GM12878 (cell line): ENCODE measurements at places on chromosomes 12 and 14. TPM values are rescaled to one million over a fixed set of nuclear protein-coding genes. Genes with fewer than 3 reads are reported as not detected.

GRCh38 chr12:26724309-26724702 lies 108.7 kb downstream of the ITPR2 start:
- no peak overlapping the region for H3K27ac ChIP-seq
- peaks cover 35% of the 10 kb centered on the region for H3K4me1 ChIP-seq
- no peak overlapping the region for H3K4me3 ChIP-seq
- DNase-seq: no peak
- H3K27me3 ChIP-seq: no peaks in the 10 kb centered on the region

The OVCH1 gene
- total RNA-seq: not detected in 2 replicates

DNA sequence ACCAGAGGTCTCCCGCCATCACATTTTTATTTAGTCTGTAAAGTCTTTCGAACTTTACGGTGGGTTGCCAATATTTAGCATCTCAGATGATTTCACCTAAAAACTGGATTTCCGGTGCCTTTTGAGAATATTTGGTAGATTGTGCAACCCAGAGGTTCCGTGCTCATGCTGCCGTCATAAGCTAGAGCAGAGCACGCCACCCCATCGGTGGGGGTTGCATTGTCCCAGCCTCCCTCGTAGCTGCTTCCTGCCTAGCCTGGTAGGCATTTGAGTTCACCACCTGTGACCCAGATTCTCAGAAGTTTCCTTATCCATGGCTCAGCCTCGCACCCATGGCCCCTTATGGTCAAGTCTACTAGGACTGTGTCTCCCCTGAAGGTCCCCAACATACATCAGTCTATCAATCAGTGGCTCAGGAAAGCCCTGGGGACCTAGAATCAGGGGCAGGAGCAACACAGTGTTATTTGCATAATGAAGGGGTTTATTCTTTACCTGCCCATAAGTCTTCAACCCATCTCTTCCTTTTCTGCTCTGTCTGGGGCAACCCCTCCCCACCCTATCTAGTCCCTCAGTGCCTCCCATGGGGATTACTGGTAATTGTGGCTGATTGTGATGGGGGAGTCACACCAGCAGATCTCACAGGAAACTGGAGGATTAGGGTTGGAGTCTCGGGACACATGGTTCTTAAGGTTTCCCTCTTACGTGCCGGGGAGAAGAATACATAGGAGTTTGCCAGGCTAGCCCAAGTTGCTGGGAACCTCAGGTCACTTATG lies 152.3 kb downstream of the PHETA1 start:
- peaks cover 2% of the 10 kb centered on the region for H3K27me3 ChIP-seq
- no peak overlapping the region for H3K4me3 ChIP-seq
- no peaks in the 10 kb centered on the region for H3K36me3 ChIP-seq
- no peaks in the 10 kb centered on the region for H3K4me1 ChIP-seq

DNA sequence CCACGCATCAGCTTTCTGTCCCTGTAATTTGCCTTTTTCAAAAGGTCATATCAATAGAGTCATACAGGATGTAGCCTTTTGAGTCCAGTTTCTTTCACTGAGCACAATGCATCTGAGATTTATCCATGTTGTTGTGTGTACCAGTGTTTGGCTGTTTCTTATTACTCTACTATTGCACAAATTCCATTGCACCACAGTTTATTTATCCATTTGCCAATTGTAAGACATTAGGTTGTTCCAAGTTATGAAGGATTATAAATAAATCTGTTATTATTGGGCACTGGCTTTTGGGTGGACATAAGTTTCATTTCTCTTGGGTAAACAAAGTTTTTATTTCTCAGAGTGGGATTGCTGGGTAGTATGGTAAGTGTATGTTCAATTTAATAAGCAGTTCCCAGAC lies 68.3 kb upstream of the TBPL2 start:
- no peaks in the 10 kb centered on the region for H3K27me3 ChIP-seq
- H3K27ac ChIP-seq: no peak overlapping the region
- no peaks in the 10 kb centered on the region for H3K4me1 ChIP-seq
- no peak for DNase-seq

The GALNT16 gene
- 0.03 TPM in 1 of 2 replicates, not detected in the other for total RNA-seq

- no peak overlapping the region for H3K27ac ChIP-seq
- no peaks in the 10 kb centered on the region for H3K4me1 ChIP-seq
- no peak overlapping the region for H3K4me3 ChIP-seq
- no peaks in the 10 kb centered on the region for H3K27me3 ChIP-seq
- no peaks in the 10 kb centered on the region for H3K36me3 ChIP-seq
These were observed 3.6 kb upstream of the HSPB8 start for GRCh38 chr12:119175081-119175480.

DNA sequence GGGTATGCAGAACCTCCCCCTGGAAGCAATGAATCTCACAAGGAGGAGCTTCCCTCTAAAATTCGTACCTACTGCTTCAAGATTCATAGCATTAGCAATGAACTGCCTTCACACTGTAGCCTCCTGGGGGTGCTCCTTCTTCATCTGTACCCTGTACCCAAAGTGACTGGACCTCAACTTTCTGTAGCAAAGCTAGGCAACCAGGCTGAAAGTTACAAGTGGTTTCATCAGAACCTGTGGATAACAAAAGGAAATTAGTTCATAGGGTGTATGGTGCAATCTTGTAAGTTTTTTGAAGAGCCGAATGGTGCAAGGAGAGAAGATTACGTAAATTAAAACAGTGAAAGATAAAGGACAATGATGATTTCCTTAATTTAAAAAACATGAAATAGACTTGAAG lies 1541.7 kb upstream of the FLRT2 start:
- no peak overlapping the region for H3K4me3 ChIP-seq
- no peaks in the 10 kb centered on the region for H3K36me3 ChIP-seq
- H3K27me3 ChIP-seq: no peaks in the 10 kb centered on the region
- no peak overlapping the region for H3K27ac ChIP-seq
- no peaks in the 10 kb centered on the region for H3K4me1 ChIP-seq

- H3K4me1 ChIP-seq: no peaks in the 10 kb centered on the region
- no peaks in the 10 kb centered on the region for H3K27me3 ChIP-seq
- no peak for DNase-seq
- H3K27ac ChIP-seq: no peak overlapping the region
These were observed 12.3 kb downstream of the MAP3K12 start for GRCh38 chr12:53486736-53487487.

DNA sequence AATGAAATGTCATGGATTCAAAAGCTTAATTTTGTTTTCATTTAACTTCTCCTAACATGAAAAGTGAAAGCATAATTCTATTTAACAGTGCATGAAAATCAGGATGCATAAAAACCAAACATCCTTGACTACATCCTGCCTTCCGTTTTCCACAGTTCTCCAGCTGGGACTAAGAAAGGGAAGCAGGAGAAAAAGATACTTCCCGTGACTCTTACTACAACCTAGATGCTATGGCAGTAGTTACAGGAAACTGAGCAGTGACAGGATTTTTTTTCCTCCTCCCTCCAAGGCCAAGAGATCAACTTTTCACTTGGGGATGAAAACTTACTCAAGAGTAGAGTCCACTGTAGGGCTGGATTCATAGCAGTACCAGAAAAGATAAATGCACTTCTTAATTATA lies 2.6 kb downstream of the EXOC5 start:
- H3K4me1 ChIP-seq: 0 out of 2 replicates have a peak, but pooled peaks cover 4% of the 10 kb centered on the region
- peak overlapping the region; percentile 48; the same call in 1 of the 2 replicates for H3K27ac ChIP-seq
- DNase-seq: no peak
- H3K4me3 ChIP-seq: 0 out of 2 replicates have a peak overlapping the region, but pooled peaks have one; percentile 48

- no peaks in the 10 kb centered on the region for H3K27me3 ChIP-seq
- H3K4me3 ChIP-seq: no peak overlapping the region
- no peak overlapping the region for H3K27ac ChIP-seq
- DNase-seq: no peak
- H3K36me3 ChIP-seq: no peaks in the 10 kb centered on the region
- H3K4me1 ChIP-seq: no peaks in the 10 kb centered on the region
These were observed 45.5 kb downstream of the SCN8A start for GRCh38 chr12:51636581-51636980.

- DNase-seq: no peak
- H3K4me3 ChIP-seq: no peak overlapping the region
- no peaks in the 10 kb centered on the region for H3K36me3 ChIP-seq
These were observed 110.1 kb upstream of the DIO3 start for GRCh38 chr14:101451166-101451565.

GRCh38 chr12:19885093-19885812 lies 446.0 kb downstream of the AEBP2 start:
- no peaks in the 10 kb centered on the region for H3K27me3 ChIP-seq
- DNase-seq: no peak
- no peaks in the 10 kb centered on the region for H3K4me1 ChIP-seq
- H3K27ac ChIP-seq: no peak overlapping the region
- no peaks in the 10 kb centered on the region for H3K36me3 ChIP-seq
- H3K4me3 ChIP-seq: no peak overlapping the region

DNA sequence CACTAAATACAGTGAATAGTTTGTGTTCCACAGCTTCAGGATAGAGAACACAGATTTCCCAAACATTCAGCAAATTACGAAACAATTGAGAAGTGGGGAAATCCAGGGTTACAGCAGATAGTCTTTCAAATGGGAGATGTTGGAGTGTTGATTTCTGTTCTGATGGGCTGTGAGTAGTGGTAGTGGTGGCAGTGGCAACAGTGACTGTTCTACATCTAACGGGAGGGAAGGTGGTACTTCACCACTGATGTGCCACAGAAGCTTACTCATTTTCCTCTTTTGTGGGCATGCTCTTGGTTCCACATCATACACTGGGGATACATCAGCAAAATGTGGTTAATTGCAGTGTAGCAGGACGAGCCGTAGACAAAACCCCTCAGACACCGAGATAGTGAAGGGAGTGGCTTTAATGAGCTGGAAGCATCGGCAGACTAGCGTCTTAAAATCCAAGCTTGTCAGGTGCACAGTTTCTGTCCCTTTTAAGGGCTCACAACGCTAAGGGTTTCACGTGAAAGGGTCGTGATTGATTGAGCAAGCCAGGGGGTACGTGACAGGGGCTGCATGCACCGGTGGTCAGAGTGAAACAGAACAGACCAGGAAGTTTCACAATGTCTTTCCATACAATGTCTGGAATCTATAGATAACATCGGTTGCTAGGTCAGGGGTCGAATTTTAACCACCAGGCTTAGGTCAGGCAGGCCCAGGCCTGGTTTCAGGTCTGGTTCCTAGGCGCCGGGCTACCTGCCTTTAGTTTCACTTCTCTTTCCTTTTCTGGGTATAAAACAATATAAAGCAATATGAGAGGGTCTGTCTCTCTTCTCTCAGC lies 330.6 kb upstream of the FBXO33 start:
- 0 out of 2 replicates have a peak overlapping the region, but pooled peaks have one; percentile 13 for H3K27ac ChIP-seq
- DNase-seq: peak; percentile 59
- peak overlapping the region; percentile 20; the same call in 1 of the 2 replicates for H3K4me3 ChIP-seq
- peaks cover 7% of the 10 kb centered on the region for H3K4me1 ChIP-seq

DNA sequence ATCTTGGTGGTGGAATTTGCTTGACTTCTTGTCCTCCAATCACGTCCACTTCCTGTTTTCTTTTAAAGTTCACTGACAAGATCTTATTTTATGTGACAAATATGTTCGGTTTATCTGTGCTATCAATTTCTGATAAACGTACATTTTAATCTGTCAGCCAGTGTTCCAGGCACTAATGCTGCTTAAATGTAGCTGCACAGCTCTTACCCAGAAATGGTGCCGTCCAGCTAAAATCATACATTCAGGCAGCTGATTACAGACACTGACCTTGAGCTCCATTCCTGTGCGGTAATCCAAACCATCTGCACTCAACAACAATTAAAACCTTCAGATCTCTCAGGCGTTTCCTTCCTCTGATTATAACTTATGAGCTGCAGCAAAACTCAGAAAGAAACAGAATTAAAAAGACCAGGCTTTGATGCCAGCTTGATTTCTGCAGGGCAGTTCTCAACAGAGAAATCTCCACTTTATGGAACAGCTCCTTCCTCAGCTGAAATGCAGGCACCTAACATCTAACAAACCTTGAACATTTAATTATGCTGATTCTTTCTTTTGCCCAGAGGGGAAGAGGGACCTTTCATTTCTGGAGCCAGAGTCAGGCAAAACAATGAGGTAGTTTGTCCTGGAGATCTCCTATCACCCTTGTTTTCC lies 26.4 kb upstream of the RASSF3 start:
- no peak for DNase-seq
- no peaks in the 10 kb centered on the region for H3K27me3 ChIP-seq
- no peak overlapping the region for H3K27ac ChIP-seq
- H3K4me3 ChIP-seq: no peak overlapping the region
- no peaks in the 10 kb centered on the region for H3K4me1 ChIP-seq

DNA sequence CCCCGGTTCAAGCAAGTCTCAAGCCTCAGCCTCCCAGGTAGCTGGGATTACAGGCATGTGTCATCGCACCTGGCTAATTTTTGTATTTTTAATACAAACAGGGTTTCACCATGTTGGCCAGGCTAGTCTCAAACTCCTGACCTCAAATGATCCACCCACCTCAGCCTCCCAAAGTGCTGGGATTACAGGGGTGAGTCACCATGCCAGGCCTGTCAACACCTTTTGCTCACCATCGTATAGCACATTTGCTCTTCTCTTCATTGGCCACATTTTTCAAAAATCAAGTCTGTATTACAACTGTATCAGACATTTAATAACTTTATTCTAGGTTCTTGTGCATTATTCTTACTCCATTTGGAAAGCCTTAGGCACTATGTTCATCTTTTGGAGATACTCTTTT lies 50.3 kb downstream of the BCAT1 start:
- H3K36me3 ChIP-seq: no peaks in the 10 kb centered on the region
- no peak for DNase-seq
- H3K4me1 ChIP-seq: peaks cover 15% of the 10 kb centered on the region; the same call in 1 of the 2 replicates
- H3K27me3 ChIP-seq: no peaks in the 10 kb centered on the region
- no peak overlapping the region for H3K27ac ChIP-seq

The ARHGEF40 gene
- 0.31 and 0.35 TPM in 2 replicates for total RNA-seq

The LTBP2 gene
- 0.10 and 0.16 TPM in 2 replicates for total RNA-seq

The CCDC92 gene
- 11.8 and 12.8 TPM in 2 replicates for total RNA-seq

The CCDC175 gene
- total RNA-seq: not detected in 2 replicates

The PRIMA1 gene
- not detected in 2 replicates for total RNA-seq

The NOS1 gene
- total RNA-seq: 0.03 TPM in 1 of 2 replicates, not detected in the other

The SMIM41 gene
- 0.19 TPM in 1 of 2 replicates, not detected in the other for total RNA-seq

DNA sequence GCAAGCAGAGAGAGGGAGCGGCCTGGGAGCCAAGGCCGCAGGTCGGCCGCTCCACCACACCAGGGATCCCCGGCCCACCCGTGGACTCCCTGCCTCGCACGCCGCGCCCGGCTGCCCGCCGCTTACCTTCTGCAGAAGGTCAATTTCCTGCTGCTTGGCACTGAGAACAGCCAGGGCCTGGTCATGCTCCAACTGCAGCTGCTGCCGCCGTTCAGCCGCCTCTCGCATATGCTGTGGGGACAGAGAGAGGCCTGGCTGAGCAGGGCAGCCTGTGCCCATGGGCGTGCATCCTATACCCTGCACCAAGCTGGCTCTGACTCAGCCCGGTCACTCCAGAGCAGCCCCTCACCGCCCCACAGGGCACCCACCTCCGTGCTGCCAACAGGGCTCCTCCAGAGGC lies 141.1 kb downstream of the PIWIL1 start:
- no peaks in the 10 kb centered on the region for H3K36me3 ChIP-seq
- no peaks in the 10 kb centered on the region; the same call in 1 of the 2 replicates for H3K4me1 ChIP-seq
- DNase-seq: no peak
- no peak overlapping the region for H3K27ac ChIP-seq
- H3K4me3 ChIP-seq: no peak overlapping the region

The SIRT4 gene
- 0.31 and 0.74 TPM in 2 replicates for total RNA-seq

The NPAS3 gene
- total RNA-seq: not detected in 2 replicates
